ENCODE measurements at places on chromosomes 16 and 17.

DNA sequence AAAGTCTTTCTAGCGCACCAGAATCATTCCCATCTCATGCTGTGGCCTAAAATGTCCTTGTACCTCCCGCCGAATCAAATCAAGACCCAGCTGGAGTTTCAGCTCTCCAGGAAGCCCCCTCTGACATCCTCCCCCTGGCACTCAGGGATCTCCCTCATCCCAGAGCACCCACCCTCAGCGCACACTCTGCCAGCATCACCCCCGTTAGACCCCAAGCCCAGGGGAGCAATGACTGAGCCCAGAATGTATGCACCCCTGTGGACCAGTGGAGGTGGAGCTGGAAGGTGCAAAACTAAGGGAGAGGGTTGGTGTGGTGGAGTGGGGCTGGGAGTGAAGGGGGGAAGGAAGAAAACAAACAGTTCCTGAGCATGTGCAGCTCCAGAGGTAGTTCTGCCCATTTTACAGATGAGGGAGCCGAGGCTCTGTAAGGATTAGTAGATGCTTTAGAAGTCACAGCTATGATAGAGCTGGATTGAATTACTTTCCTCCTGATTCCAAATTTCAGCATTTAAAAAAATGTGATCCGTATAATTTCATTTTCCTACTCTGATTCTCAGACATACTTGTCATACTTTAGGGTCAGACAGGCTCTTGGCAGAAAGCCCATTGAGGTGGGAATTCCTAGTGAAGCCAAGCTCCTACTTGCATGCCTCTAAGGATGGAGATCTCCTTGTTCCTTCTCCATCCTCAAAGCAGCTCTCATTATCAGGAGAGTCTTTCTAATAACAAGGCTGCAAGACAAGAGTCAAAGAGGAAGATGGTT lies 242.7 kb downstream of the KATNIP start:
- no peak for DNase-seq

- no peak for DNase-seq
These were observed 154.4 kb downstream of the ABCC12 start for GRCh38 chr16:48001324-48001895.

DNA sequence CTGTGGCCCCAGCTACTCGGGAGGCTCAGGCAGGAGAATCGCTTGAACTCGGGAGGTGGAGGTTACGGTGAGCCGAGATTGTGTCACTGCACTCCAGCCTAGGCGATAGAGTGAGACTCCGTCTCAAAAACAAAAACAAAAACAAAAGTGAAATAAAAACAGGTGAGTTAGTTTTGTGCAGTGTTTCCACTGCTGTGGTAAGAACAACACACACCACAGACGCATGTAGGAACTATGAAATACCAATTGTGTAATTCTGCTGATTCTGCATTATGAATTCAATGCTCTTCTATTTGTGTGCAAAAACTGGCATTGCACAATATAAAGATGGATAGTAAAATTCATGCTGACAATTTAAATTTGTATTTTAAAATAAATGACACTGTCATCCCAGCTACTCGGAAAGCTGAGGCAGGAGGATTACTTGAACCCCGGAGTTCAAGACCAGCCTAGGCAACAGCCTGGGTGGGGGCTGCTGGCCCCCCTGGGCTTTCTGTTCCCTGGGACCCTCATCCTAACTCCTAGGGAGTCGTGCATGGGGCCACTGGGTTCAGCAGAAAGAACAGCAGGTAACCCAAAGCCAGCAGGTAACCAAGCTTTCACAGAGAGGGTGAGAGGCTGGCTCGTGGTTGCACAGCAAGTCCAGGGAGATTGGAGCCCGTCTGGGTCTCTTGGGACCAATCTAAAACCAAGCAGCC lies 10.6 kb upstream of the RHBDF2 start:
- no peak for DNase-seq

DNA sequence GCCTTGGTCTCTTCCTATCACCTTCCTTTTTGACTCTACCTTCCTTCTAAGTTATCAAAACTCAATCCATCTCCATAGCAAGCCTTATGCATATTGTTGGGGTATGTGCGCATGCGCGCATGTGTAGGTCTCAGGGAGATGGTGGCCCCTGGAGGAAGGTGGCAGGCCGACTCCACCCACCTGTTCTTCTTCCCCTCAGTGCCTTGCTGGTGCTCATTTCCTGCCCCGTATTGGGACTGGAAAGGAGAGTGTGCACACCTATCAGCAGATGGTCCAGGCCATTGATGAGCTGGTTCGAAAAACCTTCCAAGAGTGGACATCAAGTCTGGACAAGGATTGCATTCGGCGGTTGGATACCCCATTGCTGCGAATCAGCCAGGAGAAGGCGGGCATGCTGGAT lies 25.2 kb downstream of the DNAH2 start:
- DNase-seq, result no peak

DNA sequence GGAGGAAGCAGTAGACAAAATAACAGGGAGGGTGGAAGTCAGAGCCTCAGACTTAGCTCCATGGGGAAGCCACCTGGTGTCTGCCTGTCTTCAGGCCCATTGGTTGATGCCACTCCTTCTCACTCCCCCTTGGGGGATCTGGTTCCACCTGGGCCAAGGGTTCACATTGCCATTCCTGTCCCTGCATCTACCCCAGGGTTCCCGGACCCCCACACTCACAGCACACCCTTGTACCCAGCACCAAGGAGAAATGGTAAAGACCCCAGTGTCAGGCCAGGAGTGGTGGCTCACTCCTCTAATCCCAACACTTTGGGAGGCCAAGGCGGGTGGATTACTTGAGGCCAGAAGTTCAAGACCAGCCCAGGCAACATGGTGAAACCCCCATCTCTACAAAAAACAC lies 1.0 kb upstream of the CA7 start:
- no peak for DNase-seq

DNA sequence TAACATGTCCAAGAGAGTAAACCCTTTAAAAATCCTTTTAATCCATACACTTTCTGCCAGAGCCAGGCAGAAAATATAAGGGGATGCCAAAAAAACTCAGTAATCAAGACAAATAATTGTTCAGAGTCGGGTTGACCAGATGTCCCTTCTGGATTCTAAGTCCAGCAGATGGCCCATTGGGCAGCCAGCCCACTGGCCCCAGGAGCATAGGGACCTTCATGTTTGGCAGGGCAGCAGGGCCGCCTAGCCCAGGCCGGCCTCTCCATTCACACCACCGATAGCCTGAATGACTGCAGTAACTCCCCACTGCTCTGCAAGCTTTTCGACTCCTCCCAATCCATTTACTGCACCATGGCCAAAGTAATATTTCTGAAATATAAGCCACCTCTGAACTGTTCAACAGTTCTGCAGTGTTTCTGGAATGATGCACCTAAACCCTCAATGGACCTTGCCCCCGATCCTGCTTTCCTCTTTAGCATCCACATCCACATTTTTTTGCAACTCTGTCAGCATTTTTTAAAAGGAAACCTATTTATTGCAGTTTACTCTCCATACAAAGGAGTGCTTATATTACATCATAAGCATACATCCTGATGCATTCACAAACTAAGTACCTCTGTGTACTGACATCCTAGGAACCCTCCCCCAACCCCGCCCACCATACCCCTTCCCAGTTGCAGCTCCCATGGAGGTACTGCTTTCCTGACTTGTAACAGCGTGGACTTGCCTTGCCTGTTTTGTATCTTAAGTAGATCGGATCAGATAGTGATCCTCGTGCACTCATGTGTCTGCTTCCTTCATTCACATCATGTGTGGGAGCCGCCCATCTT lies 46.4 kb downstream of the LDHD start:
- peak; percentile 76 for DNase-seq

DNA sequence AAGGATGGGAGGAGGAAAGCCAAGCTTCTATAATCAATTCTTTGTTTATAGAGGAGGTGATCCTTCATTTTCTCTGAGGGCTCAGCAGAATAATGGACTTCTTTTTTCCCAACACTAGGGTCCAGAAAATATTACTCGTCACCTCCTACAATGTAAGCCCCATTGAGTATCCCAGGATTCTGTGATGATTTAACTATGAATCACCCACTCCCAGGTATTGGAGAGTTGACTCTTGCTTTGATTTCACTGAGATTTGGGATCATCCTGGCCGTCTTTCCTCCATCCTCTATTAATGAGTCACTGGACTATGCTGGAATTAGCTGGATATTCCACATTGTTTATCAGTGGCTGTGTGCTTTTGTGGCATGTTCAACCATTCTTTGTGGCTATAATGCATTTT lies 452.0 kb downstream of the NPIPA7 start:
- DNase-seq, result no peak

GRCh38 chr17:652314-652713 lies 62.3 kb downstream of the VPS53 start:
- peak; percentile 73 for DNase-seq

- DNase-seq, result no peak
These were observed at the start of gene CCDC57 for GRCh38 chr17:82212331-82213250. TSS of gene CCDC57 (minus strand) at chr17:82212842. CDS start at chr17:82201944, 10,898 bp downstream.

GRCh38 chr17:48738803-48739526 lies 10.4 kb upstream of the HOXB13 start:
- no peak for DNase-seq

- DNase-seq, result no peak
These were observed 33.4 kb downstream of the RPTOR start for GRCh38 chr17:80577876-80578570.

DNA sequence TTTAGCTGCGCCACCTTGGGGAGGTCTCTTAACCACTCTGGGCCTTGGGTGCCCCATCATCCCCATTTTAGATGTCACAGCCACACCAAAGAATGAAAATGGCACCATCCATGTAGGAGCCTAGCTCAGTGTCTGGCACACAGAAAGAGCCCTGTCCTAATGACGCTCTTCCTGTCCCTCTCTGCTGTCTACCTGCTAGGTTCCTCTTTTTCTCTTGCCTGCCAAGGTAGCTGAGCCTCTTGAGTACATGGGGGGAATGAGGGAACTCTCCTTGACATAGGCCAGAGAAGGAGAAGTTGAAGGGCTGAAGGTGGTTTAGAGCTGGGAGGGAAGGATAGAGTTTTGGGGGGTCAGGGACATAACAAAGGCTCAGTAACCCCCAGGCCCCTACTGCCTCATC lies 1.8 kb downstream of the RUNDC3A start:
- DNase-seq, result no peak

DNA sequence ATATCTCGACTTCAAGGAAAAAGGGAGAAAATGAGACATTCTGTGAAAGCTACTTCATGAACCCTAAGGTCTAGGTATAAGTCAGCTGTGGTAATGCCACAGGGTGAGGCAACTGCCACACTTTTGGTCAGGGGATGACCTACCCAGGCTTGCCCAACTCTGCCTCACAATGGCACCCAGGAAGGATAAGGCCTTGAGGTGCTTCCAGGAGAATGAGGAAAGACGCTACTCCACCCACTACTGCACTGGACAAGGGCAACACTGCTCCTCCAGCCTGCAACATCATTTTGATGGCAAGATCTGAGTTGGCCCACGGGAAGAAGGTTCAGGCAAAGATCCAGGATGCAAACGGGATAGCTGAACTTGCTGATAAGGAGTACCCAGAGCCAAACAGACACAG lies 22.0 kb upstream of the GFOD2 start:
- DNase-seq, result no peak

- DNase-seq, result no peak
These were observed 1.6 kb upstream of the GAS7 start for GRCh38 chr17:10200016-10200415.

GRCh38 chr16:56749672-56750491 lies 20.0 kb downstream of the NUP93 start:
- no peak for DNase-seq

- no peak for DNase-seq
These were observed 32.4 kb downstream of the SCNN1B start for GRCh38 chr16:23334457-23334853.

DNA sequence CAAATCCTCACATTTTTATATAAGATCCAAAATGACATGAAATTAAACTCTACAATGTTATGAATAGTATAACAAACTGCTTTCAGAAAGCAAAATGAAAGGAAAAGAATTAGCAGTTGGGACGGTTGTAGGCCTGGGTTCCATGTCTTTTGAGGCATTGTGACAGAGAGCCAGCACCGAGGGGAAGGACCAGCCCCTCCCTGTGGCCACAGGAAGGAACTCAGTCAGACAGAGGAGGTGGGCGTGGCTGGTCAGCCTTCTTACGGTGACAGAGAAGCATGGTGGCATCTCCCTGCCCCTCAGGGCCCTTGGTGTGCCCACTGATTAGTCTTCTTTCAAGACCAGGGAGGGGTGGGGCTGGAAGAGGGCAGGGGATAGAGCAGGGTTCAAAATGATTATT lies 5.7 kb downstream of the ZNF319 start:
- DNase-seq, result no peak

DNA sequence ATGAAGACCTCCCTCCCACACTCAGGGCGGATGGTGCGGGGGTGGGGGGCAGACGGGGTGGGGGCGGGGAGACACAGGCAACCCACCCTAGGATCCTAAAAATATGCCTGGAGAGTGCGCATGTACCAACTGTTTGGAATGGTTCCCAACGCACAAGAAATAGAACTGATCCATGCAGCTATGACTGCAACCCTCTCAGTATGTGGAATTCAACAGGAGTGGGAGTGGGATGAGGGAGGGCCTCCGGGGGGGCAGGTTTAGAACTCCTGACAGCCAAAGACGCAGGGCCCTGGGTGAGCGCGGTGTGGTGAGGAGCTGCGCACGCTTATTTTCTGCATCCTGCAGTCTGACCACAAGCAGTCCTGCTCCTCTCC lies 1.1 kb upstream of the P2RX5 start:
- DNase-seq, result no peak

- DNase-seq, result no peak
These were observed 19.4 kb downstream of the ERN1 start for GRCh38 chr17:64110379-64111152.

DNA sequence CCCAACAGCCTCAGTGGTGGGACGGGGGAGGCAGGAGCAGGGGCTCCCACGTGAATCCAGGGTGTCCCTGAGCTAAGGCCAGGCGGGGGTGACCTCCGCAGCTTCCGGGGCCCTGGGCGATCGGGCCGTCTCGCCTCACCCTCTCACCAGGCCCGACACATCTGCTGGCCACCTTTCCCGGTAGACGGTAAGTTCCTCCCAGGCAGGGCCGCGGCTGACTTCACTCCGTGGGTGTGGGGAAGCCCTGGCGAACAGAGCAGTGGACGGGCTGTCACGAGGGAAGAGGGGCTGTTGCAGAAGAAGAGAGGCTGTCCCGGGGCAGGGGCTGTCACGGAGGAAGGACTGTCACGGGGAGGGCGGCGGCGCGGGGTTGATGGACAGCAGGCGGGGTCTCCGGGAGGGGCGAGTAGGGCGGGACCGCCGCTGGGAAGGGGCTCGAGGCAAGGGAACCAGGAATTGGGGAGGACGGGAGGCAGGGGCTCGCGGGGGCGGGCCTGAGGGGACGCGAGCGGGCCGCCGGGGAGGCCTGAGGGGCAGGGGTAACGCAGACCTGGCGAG lies 498 bp downstream of the PKMYT1 start:
- no peak for DNase-seq

- no peak for DNase-seq
These were observed 16.7 kb downstream of the RFFL start for GRCh38 chr17:35046740-35047283.

- no peak for DNase-seq
These were observed 121.1 kb downstream of the IRX5 start for GRCh38 chr16:55051571-55052347.

GRCh38 chr17:42474276-42474675 lies 15.6 kb downstream of the ATP6V0A1 start:
- DNase-seq, result no peak

All from cerebellar nuclear complex (tissue), 1 donor.